NCI-H69 (cell line): ENCODE measurements at places on chromosomes 5 and 9.

DNA sequence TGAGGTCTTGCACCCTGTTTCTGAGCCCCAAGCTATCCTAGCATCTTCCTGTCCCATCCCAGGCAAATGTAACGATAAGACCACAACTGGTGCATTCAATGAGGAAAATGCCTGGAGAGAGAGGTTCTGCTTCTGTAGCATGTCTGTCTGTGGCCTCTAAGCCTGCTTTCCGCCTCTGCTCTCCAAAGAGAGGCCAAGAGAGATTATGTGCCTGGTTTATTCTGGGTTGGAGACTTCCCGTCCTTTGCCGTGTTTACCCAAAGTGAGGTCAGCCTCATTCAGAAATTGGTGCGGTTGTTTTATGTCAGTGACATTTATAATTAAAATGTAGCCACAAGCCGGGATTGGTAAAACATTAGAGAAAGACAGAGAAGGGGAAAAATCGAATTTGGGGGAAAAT lies 77.8 kb downstream of the FGF1 start:
- peak; percentile 8 for DNase-seq

DNA sequence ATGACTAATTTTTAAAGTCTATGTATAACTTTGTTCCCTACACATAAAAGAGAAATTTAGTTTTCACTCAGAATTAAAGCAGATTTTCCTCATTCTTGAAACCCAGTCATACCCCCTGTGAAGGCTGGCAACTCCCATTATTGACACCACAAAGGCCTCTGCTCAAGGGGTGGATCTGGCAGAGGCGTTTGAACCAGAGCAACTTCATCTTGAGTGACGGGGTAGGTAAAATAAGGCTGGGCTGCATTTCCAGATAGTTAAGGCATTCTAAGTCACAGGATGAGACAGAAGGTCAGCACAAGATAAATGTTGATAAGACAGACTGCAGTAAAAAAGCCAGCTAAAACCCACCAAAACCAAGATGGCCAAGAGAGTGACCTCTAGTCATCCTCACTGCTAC lies 177.2 kb upstream of the OR13F1 start:
- DNase-seq: no peak

GRCh38 chr5:95445442-95445841 lies 54.3 kb downstream of the FAM81B start:
- DNase-seq: no peak

- DNase-seq: no peak
These were observed 47.0 kb upstream of the PDE8B start for GRCh38 chr5:77163453-77163852.

DNA sequence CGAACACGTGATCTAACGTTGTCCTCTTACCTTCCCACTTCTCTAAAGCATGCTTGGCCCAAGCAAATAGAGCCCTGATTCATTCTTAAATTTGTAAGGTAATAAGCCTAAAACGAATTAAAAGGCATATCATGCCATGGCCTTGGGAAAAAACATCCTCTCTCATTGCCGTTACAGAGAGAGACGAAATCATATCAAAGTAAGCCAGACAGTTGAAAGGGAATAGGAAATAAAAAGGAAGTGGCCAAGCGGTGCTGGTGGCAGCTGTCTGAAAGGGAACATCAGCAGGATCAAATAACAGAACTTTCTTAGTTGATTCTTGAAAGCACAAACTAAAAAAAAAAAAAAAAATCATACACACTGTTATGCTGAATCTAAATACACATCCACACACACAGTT lies 49.1 kb upstream of the CDH6 start:
- no peak for DNase-seq

- DNase-seq: peak; percentile 34
These were observed 514.7 kb downstream of the DIRAS2 start for GRCh38 chr9:90127923-90128322.
